Activated CD8-positive, alpha-beta memory T cell treated with anti-CD3 and anti-CD28 coated beads for 24 hours (primary cell): ENCODE measurements at places on chromosomes 4 and X.

DNA sequence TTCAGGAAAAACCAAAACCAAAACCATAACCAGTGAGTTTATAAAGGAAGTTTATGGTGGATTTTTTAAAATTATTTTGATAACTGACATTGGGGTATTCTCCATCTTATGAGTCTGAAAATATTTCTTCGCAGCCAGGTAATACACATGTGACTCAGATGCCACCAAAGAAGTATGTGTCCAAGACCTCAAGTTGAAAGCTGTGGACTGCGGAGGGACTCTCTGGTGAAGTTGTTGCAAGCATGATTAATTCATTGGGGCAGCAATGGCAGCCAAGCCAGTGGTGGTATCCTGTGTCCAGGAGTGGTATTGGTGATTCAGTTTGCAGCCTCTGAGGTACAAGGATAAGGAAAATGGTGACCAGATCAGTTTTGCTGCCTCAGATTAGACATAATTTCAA lies 14.0 kb upstream of the ADH5 start:
- no peak for DNase-seq

DNA sequence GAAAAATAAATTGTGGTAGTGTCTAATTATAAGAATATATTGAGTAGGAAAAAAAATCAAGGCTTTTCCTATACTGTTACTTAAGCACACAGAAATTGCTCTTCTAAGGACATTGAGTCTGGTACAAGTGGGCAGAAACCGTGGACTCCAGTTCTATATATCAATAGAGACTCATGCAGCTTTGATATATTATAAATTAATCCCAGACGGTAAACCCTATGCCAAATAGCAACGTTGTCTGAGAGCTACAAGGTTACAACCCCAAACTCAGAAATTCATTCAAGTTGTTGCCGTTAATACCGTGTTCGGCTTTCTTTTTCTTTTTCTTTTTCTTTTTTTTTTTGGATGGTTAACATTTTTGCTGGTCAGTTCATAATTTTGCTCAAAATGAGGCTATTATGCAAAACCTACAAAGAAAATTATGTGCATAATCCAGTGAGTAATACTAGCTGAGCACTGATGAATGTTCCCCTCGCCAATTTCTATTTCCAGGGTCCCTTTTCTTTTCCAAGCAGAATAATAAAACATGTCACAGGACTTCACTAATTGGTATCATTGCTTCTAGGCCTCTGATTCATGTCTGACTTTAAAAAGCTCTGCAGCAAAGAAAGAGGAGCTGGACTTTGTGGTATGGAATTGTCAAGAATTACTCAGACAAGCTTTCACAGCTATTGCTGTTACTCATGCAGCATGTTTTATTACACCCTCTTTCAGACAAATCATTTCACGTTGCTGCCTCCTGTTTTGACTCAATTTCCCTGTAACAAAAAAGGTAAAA lies 737.7 kb downstream of the NLGN4X start:
- DNase-seq: no peak

GRCh38 chr4:24209906-24210305 lies 320.1 kb upstream of the PPARGC1A start:
- DNase-seq: no peak

GRCh38 chr4:19010761-19011160 lies 989.2 kb upstream of the LCORL start:
- DNase-seq: no peak

- no peak for DNase-seq
These were observed 29.5 kb upstream of the LANCL3 start for GRCh38 chrX:37541991-37542390.

DNA sequence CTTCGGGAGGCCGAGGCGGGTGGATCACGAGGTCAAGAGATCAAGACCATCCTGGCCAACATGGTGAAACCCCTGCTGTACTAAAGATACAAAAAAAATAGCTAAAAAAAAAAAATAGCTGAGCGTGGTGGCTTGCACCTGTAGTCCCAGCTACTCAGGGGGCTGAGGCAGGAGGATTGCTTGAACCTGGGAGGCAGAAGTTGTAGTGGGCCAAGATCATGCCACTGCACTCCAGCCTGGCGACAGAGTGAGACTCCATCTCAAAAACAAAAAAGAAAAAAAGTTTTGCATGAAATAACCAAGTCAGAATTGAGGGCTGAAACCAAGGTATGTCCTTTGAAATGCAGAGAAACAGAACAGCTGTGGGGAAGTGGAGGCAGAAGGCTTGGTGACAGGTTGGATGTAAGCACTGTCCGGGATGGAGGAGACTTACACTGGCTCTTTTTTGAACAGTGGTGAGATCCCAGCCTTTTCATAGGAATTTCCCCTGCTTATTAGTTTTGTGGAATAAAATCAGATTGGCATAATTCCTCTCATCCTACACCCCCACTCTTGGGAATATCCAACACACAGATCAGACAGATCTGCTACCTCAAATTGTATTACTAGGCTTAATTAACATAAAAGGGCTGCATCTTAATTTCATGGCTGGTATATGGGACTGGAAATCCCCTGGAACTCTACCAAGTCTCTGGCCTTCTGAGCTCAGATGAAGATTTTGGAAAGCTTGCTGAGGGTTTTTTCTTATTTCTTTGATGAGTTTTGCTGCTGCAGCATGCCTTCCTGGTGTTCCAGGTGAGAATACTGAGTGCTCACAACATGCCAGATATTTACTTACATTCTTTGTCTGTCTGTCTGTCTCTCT lies 18.8 kb upstream of the C4orf36 start:
- no peak for DNase-seq

- peak; percentile 67 for DNase-seq
These were observed 71.8 kb downstream of the NBDY start for GRCh38 chrX:56800801-56801200.

GRCh38 chr4:156496797-156497196 lies 474.8 kb downstream of the PDGFC start:
- DNase-seq: no peak

- no peak for DNase-seq
These were observed 71.8 kb upstream of the PGRMC2 start for GRCh38 chr4:128359422-128359821.

DNA sequence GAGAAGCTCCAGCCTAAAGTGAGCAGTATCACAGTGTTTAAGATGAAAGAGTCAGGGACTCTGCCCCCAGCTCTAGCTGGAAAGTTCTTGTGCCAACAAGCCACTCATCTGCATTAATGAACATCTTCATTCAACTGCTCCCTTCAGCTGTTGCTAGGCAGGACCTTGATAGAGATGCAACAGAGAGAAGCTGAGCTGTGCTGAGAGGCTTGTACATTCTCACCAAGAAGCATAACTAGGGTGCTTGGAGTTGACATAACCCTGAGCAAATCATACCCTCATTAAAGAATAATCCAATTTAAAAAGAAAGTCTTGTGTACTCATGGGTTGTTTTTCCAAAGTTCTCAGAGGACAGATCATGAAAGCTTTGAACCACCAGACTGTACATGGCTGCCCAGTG lies 63.2 kb downstream of the ATXN3L start:
- no peak for DNase-seq

DNA sequence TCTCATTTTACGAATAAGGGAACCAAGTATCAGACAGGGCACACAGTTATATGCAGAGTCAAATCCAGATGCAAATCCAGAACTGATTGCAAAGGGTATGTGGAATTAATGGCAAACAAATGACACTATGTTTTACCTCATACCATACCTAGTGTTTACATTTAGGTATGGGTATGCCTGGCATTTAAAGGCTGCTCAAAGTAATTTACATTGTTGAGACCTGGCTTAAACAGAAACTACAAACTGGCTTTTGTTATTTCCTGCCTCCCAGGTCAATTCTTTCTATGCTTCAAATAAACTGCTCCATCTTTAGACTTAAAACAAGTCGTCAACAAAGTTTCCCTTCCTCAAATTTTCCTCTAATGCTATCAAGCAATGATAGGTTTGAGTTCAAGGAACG lies 33.7 kb downstream of the ANKRD17 start:
- no peak for DNase-seq

DNA sequence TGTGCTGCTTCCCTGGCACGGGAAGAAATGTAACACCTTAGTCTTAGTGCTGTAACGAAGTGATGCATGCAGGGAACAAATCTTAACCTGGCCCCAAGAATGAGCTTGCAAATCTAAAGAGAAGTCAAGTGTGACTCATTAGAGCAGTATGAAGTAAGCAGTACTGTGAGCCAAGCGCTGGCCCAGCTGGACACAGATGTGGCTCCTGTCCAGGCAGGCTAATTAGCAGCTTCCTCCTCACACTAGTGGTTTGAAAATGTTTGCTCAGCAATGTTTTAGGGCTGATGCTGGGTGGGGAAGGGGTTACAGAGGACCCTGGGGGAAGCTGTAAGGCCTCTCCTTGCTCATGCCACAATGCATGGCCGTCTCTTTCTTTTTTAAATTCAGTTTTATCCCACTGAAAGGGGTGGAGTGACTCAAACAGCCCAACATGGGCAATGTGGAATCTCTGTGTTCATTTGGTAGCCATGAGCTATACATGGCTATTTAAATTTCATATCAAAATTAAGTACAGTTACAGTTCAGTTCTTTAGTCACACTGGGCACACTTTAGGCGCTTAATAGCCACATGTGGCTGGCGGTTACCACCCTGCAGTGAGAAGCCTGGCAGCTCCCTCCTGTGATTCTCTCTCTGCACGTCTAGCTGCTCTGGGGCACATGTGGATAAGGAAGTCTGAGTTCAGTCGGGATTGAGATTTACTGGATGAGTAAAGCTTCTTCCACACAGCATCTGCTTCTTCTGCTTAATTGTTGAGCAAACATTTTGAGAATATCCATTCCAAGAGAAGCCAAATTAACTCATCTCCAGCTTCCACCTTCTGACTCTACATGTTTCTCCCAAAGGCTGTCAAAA lies 48.8 kb downstream of the MAP7D2 start:
- DNase-seq: no peak

DNA sequence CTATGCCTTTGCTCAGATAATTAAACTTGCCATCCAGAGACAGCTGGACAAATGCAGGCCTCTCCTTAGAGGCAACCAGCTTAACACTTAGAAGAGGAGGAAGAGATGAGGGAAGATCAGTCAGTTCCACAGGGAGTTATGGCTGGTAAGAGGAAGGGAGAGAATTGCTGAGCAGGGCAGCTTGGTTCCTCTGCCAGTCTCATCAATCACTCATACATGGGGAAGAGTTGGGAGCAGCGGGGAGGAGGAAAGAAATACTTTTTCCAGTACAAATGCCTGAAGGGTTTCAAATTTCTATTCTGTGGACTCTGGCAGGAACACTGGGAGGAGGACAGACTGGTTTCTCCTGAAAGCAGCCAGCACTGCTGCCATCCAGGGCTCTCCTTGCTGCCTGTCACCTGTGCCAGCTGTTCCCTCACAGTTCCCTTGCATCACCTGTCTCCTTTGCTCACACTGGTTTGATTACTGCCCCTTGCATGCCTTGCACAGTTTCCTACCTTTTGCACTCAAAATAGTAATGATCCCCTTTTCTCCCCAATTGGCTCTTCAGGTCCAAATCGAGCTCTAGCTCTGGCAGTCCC lies 59.5 kb downstream of the PGRMC2 start:
- no peak for DNase-seq

- no peak for DNase-seq
These were observed 578.7 kb downstream of the BCOR start for GRCh38 chrX:39519030-39519488.

DNA sequence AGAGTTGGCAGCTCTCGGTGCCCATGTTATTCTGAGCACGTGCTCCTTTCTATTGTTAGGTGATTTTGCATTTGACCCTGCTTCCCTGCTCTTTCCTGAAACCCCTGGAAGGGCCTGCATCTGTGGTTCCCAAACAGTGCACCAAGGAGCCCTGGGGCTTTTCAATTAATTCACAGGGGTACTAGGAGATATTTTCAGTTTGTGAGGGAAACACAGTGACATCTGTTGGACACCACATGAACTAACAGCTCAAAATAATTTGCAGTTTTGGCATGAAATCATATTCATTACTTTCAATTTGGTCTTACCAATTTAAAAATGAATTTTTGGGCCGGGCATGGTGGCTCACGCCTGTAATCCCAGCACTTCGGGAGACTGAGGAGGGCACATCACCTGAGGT lies 156.6 kb downstream of the GATB start:
- no peak for DNase-seq

- no peak for DNase-seq
These were observed 61.9 kb upstream of the IRF2 start for GRCh38 chr4:184536065-184536880.

DNA sequence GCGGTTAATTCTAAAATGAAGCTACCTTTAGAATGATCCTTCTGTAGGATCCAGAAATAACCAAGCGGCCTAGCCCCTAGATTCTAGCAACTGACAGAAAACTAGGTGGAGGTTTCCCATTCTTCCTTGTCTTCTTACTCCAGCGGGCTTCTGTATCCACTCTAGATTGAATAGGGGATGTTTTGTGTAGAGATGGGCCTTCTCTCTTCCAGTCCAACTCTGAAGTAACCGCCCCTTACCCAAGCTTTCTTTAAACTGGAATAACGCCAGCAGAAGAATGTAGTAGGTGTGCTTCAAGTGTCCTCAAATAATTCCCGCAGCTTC lies 386 bp upstream of the TMEM184C start:
- DNase-seq: no peak

GRCh38 chrX:108028854-108029253 lies 16.0 kb upstream of the VSIG1 start:
- DNase-seq: no peak

DNA sequence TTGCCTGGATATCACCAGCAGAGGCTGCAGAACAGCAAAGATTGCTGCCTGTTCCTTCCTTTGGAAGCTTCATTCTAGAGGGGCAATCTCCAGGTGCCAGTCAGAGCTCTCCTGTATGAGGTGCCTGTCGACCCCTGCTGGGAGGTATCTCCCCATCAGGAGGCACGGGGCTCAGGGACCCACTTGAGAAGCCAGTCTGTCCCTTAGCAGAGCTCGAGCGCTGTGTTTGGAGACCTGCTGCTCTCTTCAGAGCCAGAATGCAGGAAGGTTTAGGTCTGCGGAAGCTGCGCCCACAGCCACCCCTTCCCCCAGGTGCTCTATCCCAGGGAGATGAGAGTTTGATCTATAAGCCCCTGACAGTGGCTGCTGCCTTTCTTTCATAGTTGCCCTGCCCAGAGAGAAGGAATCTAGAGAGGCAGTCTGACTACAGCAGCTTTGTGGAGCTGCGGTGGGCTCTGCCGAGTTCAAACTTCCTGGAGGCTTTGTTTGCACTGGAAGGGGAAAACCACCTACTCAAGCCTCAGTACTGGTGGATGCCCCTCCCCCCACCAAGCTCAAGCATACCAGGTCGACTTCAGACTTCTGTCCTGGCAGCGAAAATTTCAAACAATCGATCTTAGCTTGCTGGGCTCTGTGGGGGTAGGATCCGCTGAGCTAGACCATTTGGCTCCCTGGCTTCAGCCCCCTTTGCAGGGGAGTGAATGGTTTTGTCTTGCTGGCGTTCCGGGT lies 57.9 kb downstream of the DKK2 start:
- no peak for DNase-seq

DNA sequence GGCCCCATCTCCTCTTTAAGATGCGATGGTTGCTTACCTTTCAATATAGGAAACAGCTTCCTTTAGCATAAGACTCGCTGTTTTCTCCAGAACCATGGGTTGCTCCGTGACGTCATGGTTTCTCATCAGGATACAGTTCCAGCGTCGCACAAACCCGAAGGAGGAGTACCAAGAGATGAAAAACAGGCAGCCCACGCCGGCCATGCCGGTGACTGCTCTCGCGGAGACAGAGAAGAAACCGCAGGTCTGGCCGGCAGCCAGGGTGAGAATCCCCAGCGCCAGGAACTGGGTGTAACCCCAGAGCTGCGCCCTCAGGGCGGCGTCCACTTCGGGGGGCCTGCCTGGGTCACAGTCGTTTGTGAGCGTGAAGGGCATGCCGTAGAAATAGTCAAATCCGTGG lies 11.4 kb downstream of the ARSD start:
- DNase-seq: no peak
